ENCODE measurements at places on chromosomes 16 and 17.
A peak's percentile ranks its signal among the peaks of the same experiment; 100 is the strongest.

- DNase-seq: peak; percentile 71
Observed at GRCh38 chr17:7262935-7263800, 890 bp upstream of the CLDN7 start.

- no peak for DNase-seq
Observed at GRCh38 chr17:44376124-44376523, 12.5 kb upstream of the FAM171A2 start.

GRCh38 chr17:81238490-81238814 is 403 bp downstream of the TEPSIN start:
- no peak for DNase-seq

GRCh38 chr17:64329588-64329987 is 61.1 kb downstream of the PECAM1 start:
- DNase-seq: no peak

DNA sequence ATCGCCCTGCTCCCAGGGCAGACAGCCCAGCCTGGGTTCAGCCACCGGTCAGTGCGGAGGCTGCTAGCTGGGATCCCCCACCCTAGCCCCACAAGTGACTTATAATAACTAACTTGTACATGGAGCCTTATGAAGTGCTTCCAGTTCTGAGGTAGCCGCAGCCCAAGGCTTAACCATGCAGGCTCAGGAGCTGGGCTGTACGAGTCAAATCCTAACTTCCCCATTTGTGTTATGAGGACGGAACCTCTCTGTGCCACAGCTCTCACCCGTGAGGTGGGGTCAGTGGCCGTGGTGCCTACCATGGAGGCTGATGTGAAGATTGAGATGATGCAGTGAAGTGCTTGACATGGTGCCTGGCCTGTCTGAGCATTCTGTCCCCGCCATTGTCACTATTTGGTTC is 27.8 kb upstream of the GOSR2 start:
- no peak for DNase-seq

GRCh38 chr16:47258874-47259461 is 115.2 kb upstream of the NETO2 start:
- DNase-seq: peak; percentile 21

Data from kidney tubule cell (primary cell).